Testis (tissue), 5 donors: ENCODE measurements at places on chromosomes 16 and 17. TPM values are rescaled to one million over a fixed set of nuclear protein-coding genes. Genes with fewer than 3 reads are reported as not detected.

GRCh38 chr16:72129976-72130656 lies 36.5 kb downstream of the DHX38 start:
- H3K4me1 ChIP-seq, result peaks cover 6% of the 10 kb centered on the region
- H3K27ac ChIP-seq, result no peak overlapping the region
- H3K4me3 ChIP-seq, result no peak overlapping the region
- DNase-seq, result peak; percentile 65

Gene CNTROB
- 79.2 TPM for total RNA-seq

DNA sequence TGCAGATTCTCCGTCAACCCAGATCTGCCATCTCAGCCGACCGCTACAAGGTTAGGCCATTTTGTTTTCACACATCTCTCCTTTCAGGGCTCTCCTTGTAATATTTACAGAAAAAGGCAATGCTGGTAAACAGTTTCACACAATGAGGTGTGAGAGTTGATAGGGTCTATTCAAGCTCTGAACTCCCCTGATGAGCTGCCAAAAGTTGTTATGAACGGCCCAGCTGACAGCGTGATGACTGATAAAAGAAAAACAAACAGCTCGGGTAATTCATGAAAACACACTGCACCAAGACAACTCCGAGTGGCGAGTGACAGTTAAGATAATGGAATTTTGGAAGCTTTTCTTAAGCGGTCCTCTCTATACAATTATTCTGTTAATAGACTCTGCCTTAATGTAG lies 68.1 kb upstream of the IRX5 start:
- no peaks in the 10 kb centered on the region for H3K27me3 ChIP-seq
- H3K27ac ChIP-seq, result no peak overlapping the region
- H3K36me3 ChIP-seq, result no peaks in the 10 kb centered on the region

DNA sequence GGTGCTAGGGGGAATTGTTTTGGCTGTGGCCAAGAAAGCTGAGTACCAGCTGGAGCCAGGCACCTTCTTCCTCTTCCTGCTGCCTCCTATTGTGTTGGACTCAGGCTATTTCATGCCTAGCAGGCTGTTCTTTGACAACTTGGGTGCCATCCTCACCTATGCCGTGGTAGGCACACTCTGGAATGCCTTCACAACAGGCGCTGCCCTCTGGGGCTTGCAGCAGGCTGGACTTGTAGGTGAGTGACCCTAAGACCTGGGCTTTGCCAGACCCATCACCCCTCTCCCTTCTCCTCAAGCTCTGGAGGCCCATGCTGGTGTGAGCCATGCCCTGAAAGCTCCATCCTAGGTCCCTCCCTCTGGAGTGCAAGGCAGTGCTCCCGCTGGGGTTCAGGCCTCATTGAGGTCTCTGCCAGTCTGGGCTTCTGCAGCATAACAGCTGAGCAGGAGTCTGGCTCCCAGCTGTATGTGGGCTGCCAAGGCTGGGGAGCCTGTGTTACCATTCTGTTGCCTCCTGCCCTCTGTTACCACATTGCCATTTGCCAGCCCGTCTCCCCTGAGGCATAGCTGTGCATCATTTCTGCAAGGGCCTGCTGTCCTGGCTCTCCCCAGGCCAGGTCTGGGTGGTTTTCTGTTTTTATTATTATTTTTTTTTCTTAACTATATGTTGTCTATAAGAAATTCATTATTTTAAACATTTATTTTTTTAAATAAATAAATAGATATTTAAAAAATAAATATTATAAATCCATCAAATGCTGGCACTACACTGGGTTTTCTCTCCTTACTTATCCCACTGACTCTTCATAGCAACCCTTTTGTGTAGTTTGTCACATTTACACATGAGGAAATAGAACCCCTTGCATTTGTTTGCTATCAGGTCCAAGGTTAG lies 4.1 kb downstream of the SLC9A5 start:
- no peaks in the 10 kb centered on the region for H3K27me3 ChIP-seq
- no peak for DNase-seq
- no peaks in the 10 kb centered on the region for H3K36me3 ChIP-seq
- no peak overlapping the region for H3K27ac ChIP-seq
- H3K4me1 ChIP-seq, result peaks cover 3% of the 10 kb centered on the region

DNA sequence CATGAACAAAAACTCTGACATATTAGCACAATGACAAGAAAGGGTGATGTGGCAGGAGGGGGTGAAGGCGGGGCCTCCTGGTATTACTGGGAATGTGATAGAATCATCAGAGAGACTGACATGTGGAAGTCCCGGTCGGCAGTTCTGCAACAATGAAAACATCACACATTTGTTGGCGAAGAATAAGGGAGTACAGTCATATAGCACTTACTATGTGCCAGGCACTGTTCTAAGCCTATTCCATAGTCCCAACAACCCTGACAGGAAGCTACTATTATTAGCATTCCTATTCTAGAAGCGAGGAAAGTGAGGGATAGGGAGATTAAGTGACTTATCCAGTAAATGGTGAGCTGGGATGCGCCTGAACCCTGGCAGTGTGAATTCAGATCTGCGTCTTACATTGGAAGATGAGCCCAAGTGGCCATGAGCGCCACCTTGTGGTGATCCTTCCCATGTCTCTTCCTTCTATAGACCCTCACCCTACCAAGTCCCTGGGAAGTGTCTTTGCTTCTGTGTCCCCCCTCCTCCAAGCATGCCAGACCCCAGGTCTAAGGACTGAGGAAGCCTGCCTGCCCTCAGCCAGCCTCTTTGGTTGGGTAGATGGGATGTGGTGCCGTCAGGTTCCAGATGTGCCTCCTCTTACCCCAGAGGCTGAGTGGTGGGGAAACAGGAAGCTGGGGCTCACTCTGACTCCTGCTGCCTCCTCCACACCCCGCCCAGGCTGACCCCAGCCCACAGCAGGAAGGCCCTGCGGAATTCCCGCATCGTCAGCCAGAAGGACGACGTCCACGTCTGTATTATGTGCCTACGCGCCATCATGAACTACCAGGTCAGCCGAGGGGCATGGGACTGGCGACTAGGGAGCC lies 14.0 kb downstream of the FMNL1 start:
- DNase-seq, result peak; percentile 90
- no peak overlapping the region for H3K27ac ChIP-seq
- no peak overlapping the region for H3K4me3 ChIP-seq
- H3K36me3 ChIP-seq, result no peaks in the 10 kb centered on the region

DNA sequence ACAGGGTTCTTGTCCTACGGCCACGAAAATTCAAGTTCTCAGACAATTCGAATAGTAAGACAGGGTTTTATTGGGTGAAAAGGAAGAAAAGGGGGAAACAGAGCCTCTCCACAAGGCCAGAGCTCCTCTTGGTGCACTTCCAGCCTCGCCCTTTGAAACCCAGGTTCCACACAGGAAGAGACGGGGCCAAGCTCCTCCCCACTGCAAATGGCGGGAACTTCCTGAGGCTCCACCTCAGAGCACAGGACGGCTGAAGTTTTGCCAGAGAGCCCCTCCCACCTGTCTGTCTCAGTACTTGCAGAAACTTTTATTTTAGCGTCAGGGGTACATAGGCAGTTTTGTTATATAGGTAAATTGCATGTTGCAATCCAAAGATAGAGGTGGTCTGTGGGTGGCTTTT lies 165.7 kb upstream of the CDH8 start:
- H3K36me3 ChIP-seq, result no peaks in the 10 kb centered on the region
- H3K27ac ChIP-seq, result no peak overlapping the region
- peak; percentile 46 for DNase-seq
- H3K4me3 ChIP-seq, result no peak overlapping the region

GRCh38 chr17:79276821-79277220 lies 202.2 kb downstream of the ENGASE start:
- no peaks in the 10 kb centered on the region for H3K27me3 ChIP-seq
- no peak overlapping the region for H3K4me3 ChIP-seq
- H3K27ac ChIP-seq, result no peak overlapping the region
- no peaks in the 10 kb centered on the region for H3K4me1 ChIP-seq

Gene CMTM1
- 24.0 TPM for total RNA-seq

- no peaks in the 10 kb centered on the region for H3K36me3 ChIP-seq
- no peak for DNase-seq
- no peaks in the 10 kb centered on the region for H3K4me1 ChIP-seq
- H3K27me3 ChIP-seq, result no peaks in the 10 kb centered on the region
- no peak overlapping the region for H3K27ac ChIP-seq
Measured at GRCh38 chr16:89197033-89197632, 3.2 kb downstream of the SLC22A31 start.

- DNase-seq, result no peak
- no peaks in the 10 kb centered on the region for H3K36me3 ChIP-seq
- H3K4me3 ChIP-seq, result no peak within 1 kb of the TSS
- no peaks in the 10 kb centered on the region for H3K4me1 ChIP-seq
- H3K27ac ChIP-seq, result no peak within 1 kb of the TSS
Measured at GRCh38 chr17:5234645-5235576, at the start of gene SCIMP. Gene SCIMP, minus strand, starts transcription at chr17:5234860. Its CDS starts 105 bp downstream, at chr17:5234755.

Gene CD300LF
- 0.43 TPM for total RNA-seq

DNA sequence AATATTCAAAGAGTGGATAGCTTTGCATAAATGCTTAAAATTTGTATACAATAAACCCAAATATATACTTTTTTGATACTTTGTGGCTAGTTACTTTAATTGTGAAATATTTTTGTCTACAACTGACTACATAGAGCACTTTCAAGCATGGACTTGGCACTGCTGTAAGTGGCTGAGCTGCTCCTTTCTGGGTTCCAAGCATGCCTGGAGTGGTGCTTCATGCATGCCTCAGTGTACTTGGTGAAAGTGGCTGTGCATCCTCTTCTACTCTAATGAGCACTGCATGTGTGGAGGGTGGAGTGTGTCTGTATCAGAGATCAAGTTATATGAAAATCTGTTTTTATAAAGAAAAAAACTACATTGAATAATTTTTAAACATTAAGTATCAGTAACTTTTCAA lies 94.1 kb downstream of the OMG start:
- DNase-seq, result no peak
- H3K36me3 ChIP-seq, result no peaks in the 10 kb centered on the region
- no peaks in the 10 kb centered on the region for H3K27me3 ChIP-seq
- H3K4me3 ChIP-seq, result no peak overlapping the region

DNA sequence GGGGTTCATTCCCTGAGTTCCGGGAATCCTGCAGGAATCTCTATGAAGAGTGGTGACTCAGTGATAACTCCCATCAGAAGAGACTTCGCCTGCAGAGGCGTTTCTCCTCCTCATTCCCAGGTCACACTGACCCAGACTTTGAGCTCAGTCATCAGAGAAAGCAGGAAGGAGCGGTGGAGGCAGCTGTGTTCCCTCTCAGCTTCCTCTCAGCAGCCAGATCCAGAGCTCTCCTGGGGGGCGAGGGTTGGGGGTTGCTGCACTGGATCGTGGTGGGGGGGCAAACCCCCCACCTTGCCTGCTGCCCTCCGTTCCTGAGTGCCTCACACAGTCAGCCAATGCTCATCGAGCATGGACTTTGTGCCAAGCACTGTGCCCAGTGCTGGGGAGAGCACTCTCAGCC lies 271.2 kb downstream of the CBLN1 start:
- no peak overlapping the region for H3K27ac ChIP-seq
- H3K4me1 ChIP-seq, result no peaks in the 10 kb centered on the region
- no peaks in the 10 kb centered on the region for H3K36me3 ChIP-seq
- H3K4me3 ChIP-seq, result no peak overlapping the region
- no peak for DNase-seq

- H3K27me3 ChIP-seq, result no peaks in the 10 kb centered on the region
- no peak for DNase-seq
- H3K4me3 ChIP-seq, result no peak overlapping the region
- H3K27ac ChIP-seq, result no peak overlapping the region
- H3K36me3 ChIP-seq, result no peaks in the 10 kb centered on the region
- no peaks in the 10 kb centered on the region for H3K4me1 ChIP-seq
Measured at GRCh38 chr17:28693869-28694268, 17.8 kb downstream of the PROCA1 start.

GRCh38 chr17:79487149-79487548 lies 123.7 kb downstream of the RBFOX3 start:
- no peaks in the 10 kb centered on the region for H3K27me3 ChIP-seq
- DNase-seq, result no peak
- H3K4me3 ChIP-seq, result no peak overlapping the region
- no peaks in the 10 kb centered on the region for H3K4me1 ChIP-seq

GRCh38 chr17:1270210-1271029 lies at the start of gene BHLHA9:
Gene BHLHA9, plus strand, starts transcription at chr17:1270444. Its CDS starts 120 bp downstream, at chr17:1270564.
- peak within 1 kb of the TSS; percentile 34 for H3K4me3 ChIP-seq
- no peak within 1 kb of the TSS for H3K27ac ChIP-seq
- H3K27me3 ChIP-seq, result no peaks in the 10 kb centered on the region
- no peaks in the 10 kb centered on the region for H3K36me3 ChIP-seq

Gene DNAJA2
- 51.5 TPM for total RNA-seq

- no peaks in the 10 kb centered on the region for H3K36me3 ChIP-seq
- H3K4me3 ChIP-seq, result no peak overlapping the region
- no peaks in the 10 kb centered on the region for H3K27me3 ChIP-seq
- no peak overlapping the region for H3K27ac ChIP-seq
Measured at GRCh38 chr16:66352304-66352703, 14.2 kb upstream of the CDH5 start.
